T-cell (primary cell): ENCODE measurements at places on chromosomes 5 and 9.

DNA sequence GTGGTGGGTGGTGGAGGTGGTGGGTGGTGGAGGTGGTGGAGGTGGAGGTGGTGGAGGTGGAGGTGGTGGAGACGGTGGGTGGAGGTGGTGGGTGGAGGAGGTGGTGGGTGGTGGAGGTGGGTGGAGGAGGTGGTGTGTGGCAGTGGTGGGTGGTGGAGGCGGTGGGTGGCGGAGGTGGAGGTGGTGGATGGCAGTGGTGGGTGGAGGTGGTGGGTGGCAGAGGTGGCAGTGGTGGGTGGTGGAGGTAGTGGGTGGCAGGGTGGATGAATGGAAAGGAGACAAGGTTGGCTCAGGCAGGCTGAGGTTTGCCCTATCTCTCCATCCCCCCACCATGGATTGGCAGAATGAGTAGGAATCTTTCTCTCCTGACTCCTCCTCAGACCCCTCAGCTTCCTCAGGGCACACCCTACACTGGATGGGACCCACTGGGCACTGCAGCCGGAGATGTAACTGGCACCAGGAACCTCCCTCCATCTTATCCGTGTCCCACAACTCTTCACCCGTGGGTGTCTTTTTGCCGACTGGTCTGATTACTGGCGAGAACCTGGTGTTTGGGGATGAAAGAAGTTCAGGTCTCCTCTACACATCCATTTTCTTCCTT is 166.3 kb downstream of the C9orf50 start:
- DNase-seq = peak; percentile 17

DNA sequence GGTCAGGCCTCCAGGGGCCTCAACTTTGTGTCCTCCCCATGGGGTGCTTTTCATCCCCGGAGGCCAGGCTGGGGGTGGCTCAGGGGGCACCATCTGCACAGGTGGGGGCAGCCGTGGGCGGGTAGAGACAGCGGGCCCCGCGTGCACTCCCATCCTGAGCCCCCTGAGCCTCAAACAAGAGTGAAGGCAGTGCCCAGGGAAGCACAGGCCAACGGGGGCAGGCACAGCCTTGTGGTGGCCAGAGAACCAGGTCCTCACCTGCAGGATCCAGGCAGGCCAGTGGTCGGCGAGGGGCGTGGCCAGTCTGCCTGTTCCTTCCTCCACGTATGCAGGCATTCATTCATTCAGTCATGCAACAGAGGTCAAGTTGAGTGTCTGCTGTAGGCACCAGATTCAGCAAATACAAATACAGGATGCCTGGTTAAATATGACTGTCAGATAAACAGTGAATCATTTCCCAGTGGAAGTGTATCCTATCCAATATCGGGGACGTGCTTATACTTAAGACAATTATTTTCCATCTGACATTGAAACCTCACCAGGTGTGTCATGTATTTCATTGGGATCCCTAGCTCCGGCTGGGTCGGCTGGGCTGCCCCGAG is 22.3 kb downstream of the KCNT1 start:
- DNase-seq = no peak

- no peak for DNase-seq
Observed at GRCh38 chr5:6260846-6261245, 117.5 kb downstream of the MED10 start.

- no peak for DNase-seq
Observed at GRCh38 chr9:22201256-22201655, 192.2 kb upstream of the CDKN2B start.

- DNase-seq = no peak
Observed at GRCh38 chr5:103037673-103038455, 82.1 kb downstream of the GIN1 start.

DNA sequence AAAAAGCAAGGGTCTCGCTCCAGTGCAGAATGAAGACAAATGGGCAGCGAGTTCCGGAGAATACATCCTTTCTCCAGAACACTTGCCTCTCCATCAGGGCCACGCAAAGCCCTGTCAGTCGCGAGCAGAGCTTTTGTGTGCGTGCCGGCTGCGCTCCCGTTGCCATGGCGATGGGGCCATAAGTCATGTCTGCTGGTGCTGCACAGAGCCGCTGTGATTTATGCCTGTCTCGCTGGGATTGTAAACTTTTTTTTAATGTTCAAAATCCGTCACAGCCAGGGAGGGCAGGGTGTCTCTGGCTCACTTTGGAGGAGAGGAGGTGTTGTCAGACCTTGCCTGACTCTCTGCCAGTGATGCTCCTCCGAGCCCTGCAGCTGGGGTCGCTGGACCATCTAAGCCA is 272.7 kb downstream of the TRIM32 start:
- DNase-seq = no peak

- DNase-seq = no peak
Observed at GRCh38 chr9:121708768-121709488, 57.5 kb downstream of the DAB2IP start.

- no peak for DNase-seq
Observed at GRCh38 chr5:143174714-143175398, 228.6 kb downstream of the NR3C1 start.

- DNase-seq = no peak
Observed at GRCh38 chr9:15332939-15333338, 25.9 kb upstream of the TTC39B start.

GRCh38 chr9:128920381-128921058 is at the start of gene PHYHD1:
TSS of gene PHYHD1 (plus strand) at chr9:128920982. CDS start at chr9:128922324, 1,342 bp downstream.
- no peak for DNase-seq

- no peak for DNase-seq
Observed at GRCh38 chr9:100125910-100126309, 26.9 kb downstream of the INVS start.

DNA sequence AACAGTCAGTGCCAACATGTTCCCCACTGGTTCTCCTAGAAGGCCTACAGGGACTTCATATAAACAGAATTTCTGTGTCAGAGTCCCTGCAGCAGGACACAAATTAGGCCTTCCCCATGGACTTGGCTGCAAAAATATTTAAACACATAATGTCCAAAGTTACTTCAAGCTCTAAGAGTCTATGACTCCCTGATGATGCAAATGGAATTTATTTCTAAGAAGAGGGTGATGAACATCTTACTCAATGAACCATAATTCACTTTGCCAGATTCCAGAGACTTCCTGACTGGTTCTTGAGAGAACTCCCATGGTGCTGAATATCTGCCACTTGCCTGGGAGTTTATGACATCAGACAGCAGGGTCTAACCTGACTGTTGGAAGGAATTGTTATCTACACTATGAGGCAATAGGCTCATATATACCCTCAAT is 32.7 kb upstream of the ADRA1B start:
- no peak for DNase-seq

GRCh38 chr9:131094622-131095021 is 1.7 kb upstream of the AIF1L start:
- DNase-seq = no peak

- DNase-seq = no peak
Observed at GRCh38 chr9:79896390-79896980, 324.7 kb downstream of the TLE4 start.
